Endothelial cell (in vitro differentiated cells): ENCODE measurements at places on chromosomes 13 and 19.

DNA sequence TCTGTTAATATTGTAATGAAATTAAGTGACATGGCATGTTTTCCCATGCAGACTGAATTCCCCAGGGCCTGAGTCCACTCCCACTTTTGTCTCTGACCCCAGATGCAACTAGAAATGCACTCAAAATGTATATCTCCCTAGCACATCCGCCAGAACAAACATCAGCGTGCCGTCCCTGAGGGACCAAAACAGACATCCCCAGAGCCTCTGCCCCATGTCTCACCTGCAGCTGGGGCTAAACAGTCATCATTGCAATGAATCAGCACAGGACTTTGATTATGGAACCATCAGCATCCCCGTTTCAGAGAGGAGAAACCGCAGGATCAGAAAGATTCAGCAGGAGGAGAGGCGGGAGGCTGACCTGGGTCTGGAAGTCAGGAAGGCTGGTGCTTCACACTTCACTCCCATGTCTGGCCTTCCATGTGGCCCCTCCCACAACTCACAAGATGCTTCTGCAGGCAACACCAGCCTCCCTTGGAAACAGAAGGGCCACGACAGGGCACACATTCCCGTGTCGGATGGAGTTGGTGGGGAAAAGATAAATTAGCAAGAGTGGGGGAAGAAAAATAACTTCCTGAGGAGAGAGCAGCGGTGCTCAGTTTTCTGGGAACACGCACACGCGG is 130.6 kb upstream of the VSTM2B start:
- no peak for DNase-seq

DNA sequence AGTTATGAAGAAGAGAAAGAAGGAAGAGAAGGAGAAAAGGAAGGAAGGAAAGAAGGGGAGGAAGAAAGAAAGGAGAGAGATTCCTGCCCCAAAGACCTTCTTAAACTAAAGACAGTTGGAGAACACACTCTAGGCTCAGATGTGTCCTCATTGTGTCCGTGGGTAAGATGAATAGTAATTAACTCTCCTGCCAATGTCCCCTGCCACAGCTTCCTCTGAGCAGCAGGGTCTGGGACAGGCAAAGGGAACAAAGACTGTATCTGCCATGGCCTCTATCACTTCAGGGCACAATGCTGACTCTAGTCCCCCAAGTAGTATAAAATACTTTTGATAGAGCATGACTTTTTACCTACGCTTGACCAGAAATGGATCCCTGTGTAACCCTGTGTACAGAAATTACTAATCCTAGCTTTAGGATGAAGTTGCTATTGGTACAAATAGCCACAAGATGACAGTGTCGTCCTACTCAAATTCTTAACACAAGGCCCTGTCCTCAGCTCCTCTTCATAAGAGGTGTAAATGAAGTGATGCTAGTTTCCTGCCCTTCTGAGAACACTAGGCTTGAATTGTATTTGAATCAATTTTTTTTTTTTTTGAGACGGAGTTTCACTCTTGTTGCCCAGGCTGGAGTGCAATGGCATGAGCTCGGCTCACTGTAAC is 186.2 kb upstream of the GPR12 start:
- DNase-seq = no peak

- DNase-seq = no peak
Observed at GRCh38 chr19:41123716-41124294, 9.6 kb downstream of the CYP2F1 start.

GRCh38 chr19:58395220-58395978 is at the start of gene RNF225:
Gene RNF225 (plus strand): TSS chr19:58395656. CDS start chr19:58396090, 434 bp downstream.
- no peak for DNase-seq

DNA sequence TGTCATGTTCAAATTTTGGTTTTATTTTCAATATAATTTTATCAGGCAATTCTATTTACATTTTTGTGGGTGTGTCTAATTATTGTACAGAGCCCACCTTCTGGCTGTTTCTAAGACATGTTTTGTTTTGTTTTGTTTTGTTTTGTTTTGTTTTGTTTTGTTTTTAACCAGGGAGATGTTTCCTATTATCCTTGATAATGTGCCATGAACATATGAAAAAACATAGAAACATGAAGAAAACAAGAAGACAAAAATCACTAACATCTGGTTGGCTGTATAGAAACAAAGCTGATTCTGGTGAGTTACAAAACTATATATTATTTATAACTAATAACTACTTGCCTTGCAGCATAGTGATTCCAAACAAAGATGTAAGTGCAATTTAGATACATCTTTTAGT is 128.1 kb upstream of the TRPC4 start:
- DNase-seq = no peak

DNA sequence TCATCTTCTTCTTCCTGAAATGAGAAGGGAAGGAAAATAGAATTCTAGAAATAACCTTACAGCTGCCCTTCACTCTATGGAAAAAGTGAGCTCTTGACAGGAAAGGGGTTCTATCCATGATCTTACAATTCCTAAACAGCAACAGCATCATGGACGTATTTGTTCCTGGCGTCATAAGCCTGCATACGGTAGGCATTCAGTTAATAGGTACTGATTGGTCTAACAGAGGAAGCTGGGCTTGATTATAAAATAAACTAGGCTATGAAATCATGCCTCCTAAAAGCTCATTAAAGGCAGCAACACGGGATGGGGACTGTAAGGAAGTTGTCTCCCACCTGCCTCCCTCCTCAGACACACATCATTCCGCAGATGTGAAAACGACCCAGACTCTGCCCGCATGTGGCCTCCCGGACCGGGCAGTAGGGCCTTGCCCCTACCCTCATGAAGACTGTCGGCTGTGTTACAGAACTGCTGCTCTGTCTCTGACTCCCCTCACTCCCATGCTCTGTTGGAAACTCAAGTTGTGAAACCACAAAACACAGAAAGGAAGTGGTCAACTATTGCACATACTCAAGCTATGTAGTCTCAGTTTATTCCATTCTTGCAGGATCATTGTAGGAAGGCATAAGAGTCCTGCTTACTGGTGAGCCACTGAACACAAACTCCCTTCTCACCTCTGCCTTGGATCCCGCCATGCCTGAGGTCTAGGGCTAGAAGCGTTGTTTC is 129.8 kb downstream of the DLEU7 start:
- no peak for DNase-seq

DNA sequence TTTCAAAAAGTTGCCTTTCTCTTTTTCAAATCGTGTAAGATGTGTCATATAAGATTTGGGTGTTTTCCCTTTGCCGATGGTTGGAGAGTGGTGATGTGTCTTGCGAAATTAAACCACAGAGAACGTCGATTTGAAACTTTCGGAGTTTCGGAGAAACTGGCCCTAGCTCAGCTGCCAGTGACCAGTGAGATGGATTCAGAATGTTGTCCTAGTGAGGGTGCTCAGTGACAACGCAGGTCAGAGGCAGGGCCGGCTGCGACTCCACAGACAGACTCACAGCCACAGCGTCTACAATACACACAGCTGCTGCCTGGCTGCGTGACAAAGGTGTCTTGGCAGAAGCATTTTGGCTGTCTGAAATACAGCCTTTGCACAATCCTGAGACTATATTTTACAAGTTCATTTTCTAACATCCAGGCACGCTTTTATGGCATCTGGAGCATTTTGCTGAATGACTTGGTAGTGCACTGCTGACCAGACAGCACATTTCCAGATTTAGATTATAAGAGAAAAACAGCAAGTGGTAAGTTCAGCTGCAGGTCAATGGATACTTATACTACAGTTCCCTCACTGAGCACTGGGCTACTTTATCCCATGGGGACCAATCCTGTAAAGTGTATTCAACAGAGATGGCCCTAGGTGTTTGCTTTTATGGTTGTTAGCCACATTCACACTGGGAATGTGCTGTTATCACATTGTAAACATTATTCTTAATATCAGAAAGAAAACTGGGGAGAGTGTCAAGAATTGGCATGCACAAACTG is 207.5 kb downstream of the KCNRG start:
- DNase-seq = no peak

- DNase-seq = no peak
Observed at GRCh38 chr13:109309625-109310363, 476.6 kb downstream of the IRS2 start.
